ENCODE measurements at places on chromosomes 12 and 14.

DNA sequence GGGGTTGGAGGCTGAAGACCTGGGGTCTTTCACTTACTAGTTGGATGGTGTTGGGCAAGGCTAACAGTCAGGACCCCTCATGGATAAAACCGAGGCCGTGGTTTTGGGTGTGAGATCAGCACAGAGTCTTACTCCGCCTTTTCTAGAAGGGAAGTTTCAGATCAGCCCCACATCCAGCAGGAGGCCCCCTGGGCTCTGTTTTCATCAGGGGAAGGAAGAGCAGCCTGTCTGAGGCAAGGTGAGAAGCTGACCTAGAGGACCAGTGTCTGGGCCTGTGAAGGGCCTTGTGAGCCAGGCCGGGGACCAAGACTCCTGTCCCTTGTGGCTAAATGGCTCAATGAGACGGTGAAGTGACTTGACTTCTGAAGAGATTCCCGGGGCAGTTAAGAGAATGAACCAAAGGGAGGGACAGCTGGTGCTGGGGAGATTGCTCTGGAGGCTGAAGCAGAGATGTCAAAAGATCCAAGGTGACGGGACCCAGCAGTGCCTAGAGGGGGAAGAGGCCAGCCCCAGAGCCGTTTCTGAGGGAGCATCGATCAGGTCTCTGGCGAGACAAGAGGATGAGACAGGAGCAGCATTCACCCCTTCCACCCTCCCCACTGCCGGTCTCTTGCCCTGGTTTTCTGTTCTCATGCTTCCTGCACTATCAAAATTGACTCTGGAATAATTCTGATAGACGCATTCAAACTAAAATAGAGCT is 40.1 kb upstream of the TSPAN9 start:
- no peak for DNase-seq

- peak; percentile 49 for DNase-seq
Measured at GRCh38 chr12:95574799-95575452, 23.6 kb upstream of the USP44 start.

- no peak for DNase-seq
Measured at GRCh38 chr14:103641161-103641560, 12.2 kb downstream of the KLC1 start.

- no peak for DNase-seq
Measured at GRCh38 chr12:13701502-13701901, 279.9 kb downstream of the GRIN2B start.

- peak; percentile 81 for DNase-seq
Measured at GRCh38 chr12:94148739-94149118, 352 bp downstream of the PLXNC1 start.

- DNase-seq, result no peak
Measured at GRCh38 chr14:64868379-64868778, 11.3 kb downstream of the SPTB start.

DNA sequence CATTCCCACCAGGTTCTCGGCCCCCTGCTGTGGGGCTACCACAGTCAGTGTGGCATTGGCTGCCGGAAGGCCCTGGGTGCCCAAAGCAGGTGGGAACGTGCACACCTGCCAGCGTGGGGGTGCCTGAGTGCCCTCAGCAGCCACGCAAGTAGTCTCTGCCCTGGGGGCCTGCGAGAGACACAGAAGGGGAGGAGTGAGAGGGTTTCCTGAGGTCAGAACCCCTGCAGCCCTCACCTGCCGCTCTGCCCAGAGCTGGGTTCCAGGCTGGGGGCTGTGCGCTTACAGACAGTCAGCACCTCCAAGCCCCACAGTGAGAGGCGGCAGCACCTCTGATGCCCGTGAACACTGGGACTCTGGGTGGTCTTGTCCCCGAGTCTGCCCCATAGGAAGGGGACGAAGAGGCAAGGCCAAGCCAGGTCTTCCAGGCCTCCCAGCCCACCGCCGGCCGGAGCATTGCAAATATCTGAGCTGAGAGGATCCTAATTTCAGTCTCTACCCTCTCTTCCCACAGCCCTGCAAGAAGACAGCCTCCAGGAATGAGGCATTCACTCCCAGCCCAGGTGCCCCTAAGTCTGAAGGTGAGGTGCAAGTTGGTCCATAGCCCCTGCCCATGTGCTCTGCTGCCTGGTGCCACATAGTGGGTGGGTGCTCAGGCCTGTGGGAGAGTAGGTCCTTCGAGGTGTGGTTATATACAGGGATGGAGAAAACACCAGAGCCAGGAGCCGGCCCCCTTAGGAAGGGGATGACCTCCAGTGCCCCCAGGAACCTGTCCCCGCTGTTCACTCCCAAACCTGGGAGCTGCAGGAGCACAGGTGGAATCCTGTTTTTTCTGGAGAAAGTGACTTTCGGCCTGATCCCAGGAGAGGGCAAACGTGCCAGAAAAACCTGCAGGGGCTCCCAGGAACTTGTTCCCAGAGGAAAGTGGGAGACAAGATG is 291.1 kb upstream of the RTL1 start:
- DNase-seq, result no peak

DNA sequence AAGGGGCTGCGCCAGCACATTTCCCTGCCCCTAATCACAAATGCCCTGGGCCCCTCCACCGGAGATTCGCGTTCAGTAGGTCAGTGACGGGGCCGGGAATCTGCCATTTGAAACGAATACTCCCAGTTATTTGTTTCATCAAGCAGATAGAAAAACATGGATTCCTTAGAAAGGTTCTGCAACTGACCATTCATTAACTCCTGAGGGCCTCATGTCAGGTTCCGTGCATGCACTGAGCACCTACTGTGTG is 25.6 kb upstream of the UBC start:
- DNase-seq, result no peak

GRCh38 chr14:53022593-53022992 is 71.7 kb upstream of the FERMT2 start:
- DNase-seq, result no peak

- DNase-seq, result peak; percentile 71
Measured at GRCh38 chr14:76133103-76133502, 18.6 kb upstream of the GPATCH2L start.

DNA sequence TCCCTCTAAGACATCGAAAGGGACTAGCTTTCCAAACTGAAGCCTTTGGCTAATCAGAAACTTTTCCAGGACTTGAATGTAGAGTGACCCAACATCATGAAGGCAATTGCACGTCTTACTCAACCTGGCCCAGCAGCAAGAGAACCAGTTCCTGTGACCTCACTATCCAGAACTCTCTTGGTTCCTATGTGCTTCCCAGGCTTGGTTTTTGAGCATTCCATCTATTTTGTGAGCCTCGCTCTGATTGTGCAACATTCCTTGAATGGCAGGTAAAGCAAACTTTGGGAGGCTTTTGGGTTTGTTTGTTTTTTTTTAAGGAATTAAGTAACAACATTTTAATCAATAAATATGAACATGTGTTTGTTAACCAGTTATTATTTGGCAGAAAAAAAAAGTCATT is 183.6 kb upstream of the EGLN3 start:
- no peak for DNase-seq

DNA sequence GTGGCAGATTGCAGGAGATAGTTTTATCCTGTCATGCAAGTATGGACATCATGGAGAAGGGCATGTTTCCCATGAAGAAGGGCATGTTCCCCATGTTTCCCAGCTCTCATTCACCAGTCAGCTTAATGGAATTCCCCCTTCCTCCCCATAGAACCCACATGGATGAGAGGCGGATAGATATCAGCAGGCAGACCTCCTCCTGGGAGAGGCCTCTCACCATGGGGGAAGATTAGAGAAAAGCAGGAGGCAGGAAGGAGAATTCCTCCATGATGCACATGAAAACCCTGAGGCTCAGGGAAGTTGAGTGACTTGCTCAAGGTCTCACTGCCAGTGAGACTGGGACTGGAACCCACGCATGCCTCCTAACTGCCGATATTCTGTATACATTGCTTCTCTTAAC is 92.9 kb upstream of the FOXN3 start:
- DNase-seq, result no peak

- DNase-seq, result peak; percentile 18
Measured at GRCh38 chr14:58777541-58777979, 139.8 kb downstream of the DACT1 start.

DNA sequence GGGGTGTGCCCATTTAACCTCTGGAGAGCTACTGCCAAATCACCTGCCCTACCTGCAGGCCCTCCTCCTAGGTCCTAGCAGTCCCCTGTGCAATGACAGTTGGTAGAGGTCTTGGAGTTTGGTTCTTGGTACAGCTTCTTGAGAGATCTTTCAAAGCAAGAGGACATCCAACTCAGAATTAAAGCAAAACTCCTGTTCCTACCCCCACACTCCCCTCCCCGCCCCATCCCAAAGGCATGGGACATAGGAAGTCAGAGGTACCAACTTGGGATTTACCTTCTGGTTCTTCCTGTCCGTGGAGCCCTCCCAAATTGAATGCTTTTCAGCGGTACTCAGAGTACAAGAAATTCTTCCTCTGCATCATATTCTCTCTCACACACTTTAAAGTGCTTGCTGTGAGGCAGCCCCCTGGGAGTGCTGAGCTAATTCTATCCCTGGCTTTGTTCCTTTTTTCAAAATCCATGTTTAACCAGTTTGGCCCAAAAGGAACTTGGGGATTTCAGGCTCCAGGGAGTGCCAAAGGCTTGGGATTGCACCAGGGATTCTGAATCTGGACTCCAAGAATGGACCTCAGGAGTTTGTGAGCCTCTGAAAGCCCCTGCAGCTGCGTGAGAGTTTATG is 40.8 kb downstream of the GALNT16 start:
- DNase-seq, result no peak

GRCh38 chr12:123712780-123713319 is 697 bp downstream of the ATP6V0A2 start:
- DNase-seq, result no peak

DNA sequence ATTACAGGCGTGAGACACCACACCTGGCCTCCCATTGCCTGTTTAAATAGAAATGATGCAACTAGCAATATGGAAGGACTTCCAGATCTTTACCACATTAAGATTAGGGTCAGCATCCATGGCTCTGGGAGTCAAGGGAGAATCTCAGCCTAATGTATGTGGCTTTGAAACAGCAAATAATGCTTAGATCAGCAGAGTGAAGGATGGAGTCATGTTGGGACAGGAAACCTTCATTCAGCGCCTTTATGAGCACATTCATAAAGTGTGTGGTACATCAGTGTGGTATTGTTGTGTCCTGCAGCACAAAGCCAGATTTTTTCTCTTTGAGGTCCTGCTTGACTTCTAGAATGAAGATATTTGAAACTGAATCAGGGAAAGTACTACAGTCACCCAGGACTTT is 15.3 kb upstream of the SPSB2 start:
- DNase-seq, result no peak

- no peak for DNase-seq
Measured at GRCh38 chr12:122399254-122399591, 23.2 kb downstream of the CLIP1 start.

DNA sequence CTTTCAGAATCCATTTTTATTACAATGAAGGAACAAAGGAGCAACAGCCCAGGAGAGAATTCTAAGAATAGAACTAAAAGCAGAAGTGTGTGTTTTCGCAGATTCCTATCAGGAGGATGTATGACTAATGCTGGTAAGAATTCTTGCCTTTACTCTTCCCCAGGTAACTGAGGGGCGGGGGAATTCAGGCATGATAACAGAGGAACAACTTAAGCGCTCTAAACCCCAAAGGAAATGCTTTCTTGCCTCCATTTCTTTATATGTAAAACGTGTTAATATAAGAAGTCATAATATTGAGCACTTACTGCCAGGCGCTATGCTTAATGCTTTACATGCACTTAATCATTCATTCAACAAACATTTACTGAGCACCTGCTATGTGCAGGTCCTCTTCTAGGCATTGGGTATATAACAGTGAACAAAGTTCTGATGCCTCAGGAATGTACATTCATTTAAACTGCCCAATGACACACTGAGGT is 4.5 kb downstream of the HCAR1 start:
- no peak for DNase-seq
